ENCODE measurements at places on chromosomes 7 and 10.

GRCh38 chr7:108086546-108086945, 43.6 kb downstream of the LAMB4 start:
- DNase-seq, result no peak

GRCh38 chr10:63355682-63356081, 110.1 kb downstream of the JMJD1C start:
- no peak for DNase-seq

DNA sequence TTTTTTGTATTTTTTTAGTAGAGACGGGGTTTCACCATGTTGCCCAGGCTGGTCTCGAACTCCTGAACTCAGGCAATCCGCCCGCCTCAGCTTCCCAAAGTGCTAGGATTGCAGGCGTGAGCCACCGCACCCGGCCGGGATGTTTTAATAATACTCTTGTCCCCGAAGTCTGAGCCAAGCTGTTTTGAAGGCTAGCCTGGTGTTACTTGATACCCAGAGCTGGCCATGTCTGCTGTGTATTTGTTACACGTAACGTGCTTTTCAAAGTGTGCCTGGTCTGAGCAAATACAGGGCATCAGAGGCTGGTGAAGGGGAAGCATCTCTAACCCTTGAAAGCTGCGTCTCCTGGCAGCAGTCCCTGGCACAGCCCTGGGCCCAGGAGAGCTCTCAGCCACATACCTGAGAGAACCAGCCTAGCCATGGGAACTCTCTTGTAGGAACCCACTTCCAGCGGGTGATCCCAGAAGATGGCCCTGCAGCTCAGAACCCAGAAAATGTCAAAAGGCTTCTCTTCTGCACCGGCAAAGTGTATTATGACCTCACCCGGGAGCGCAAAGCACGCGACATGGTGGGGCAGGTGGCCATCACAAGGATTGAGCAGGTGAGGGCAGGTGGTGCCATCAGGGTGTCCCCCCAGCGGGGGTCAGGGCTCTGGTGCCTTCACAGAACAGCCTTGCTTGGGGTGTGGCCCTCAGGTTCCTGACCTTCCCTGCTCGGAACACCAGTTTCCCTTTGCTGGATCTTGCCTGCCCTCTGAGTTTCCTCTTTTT, 41.7 kb upstream of the ZMIZ2 start:
- DNase-seq, result no peak

- DNase-seq, result no peak
Measured at GRCh38 chr10:124603376-124604213, 140.6 kb downstream of the FAM53B start.

- DNase-seq, result no peak
Measured at GRCh38 chr10:45063591-45064231, 63.0 kb downstream of the ZNF22 start.

DNA sequence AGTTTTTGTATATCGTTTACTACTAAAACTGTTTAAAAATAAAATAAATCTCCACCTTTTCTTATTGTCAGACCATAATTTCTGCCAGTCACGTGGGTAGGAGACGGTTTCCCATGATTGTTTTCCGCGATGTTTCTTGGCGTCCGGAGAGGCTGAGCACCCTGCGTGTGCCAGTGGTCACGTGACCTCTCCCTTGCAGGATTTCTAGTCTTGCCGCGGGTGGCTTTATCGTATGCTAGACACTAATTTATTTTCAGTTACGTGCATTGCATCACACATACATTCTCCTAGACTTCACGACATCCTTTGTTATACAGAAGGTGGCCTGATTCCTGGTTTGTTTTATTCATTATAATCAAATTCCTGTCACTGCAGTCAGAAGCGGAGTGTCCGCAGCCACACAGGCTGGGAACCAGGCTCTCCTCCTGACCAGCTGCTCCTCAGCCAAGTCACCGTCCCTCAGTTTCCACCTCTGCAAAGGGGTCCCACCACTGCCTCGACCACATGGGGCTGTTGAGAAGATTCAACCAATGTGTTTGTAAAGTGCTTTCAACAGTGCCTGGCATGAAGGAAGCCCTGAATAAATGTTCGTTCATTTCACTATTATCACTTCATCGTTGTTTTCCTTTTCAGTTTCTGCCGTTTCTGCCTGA, 203.2 kb upstream of the PPP2R2D start:
- no peak for DNase-seq

DNA sequence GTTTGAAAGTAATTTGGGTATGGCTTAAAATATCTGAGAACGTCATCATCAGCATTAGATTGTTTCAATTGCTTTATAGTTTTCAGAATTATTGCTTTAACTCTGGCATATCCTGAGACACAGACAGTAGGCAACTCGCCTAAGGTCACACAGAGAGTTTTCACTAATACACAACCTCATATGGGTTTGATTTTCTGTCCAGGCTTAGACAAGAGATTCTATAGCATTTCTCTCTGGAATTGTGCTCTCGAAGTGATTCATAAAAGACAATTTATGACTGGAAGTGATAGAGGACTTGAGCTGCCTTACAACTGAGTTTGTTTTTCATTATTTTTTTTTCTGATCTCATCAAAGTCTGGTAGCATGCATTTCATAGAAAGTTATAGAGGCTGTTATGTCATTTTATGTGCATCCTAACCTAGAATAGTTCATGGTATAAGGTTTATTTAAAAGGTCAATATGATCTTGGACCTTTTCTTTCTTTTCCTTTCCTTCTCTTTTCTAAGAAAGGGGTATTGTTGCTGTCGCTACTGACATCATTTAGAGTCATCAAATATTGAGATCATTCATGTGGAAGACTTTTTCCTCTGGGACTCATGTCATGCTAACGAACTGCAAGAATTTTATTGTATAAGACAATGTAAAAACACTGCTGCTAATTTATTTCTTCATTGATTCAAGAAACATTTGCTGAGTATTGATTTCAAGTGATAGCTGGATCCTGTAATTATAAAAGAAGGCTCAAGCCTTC, 278.2 kb downstream of the PLXDC2 start:
- DNase-seq, result no peak

- DNase-seq, result peak; percentile 16
Measured at GRCh38 chr10:31477584-31477983, 158.6 kb downstream of the ZEB1 start.

- DNase-seq, result no peak
Measured at GRCh38 chr10:72893136-72893798, at the start of gene OIT3. Gene OIT3 (plus strand): TSS chr10:72893739. CDS start chr10:72893799, 60 bp downstream.

DNA sequence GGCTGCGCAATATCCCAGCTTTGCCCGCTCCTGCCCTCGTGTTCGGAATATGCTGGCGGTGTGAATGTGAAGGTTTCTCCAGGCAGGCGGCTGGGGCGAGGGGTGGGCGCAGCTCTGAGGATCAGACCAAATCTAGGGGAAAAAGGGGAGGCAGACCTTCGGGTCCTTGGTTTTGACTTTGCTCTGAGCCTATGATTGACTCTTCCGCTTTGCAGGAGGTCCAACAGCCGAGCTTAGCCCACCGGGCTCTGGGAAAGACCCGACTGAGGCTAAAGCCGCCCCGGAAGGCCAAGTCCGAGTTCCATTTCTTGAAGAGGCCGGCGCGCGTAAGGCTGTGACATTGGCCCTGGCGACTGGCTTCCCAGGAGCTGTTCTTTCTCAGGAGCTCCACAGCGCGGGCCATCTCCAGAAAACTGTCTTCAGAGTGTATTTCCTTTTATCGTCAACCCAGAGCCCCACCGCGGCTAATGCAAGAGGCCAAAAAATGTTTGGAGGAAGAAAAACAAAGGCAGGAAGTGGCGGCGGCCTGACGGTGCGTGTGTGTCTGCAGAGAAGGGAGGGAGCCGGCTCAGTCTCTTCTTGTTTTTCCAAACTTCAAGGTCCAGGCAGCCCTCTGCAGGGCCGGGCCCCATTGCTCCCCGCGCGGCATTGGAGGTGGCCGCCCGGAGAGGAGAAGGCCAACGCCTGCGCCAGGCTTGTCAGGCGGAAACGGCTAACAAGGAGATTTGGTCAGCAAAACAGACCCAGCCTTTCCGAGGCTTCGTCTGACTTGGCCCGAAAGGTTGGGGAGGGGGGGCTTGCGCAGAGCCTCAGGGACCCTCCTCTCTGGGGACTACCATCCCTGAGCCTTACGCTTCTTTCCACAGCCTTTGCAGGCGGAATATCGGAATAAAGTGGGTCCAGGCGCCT, 3.6 kb upstream of the HOXA11 start:
- no peak for DNase-seq

GRCh38 chr7:55690-56248, 136.6 kb upstream of the FAM20C start:
- no peak for DNase-seq

GRCh38 chr10:103592186-103593021, 98.9 kb downstream of the NEURL1 start:
- DNase-seq, result peak; percentile 57

GRCh38 chr10:119542988-119543813, 682 bp upstream of the RGS10 start:
- DNase-seq, result peak; percentile 73

DNA sequence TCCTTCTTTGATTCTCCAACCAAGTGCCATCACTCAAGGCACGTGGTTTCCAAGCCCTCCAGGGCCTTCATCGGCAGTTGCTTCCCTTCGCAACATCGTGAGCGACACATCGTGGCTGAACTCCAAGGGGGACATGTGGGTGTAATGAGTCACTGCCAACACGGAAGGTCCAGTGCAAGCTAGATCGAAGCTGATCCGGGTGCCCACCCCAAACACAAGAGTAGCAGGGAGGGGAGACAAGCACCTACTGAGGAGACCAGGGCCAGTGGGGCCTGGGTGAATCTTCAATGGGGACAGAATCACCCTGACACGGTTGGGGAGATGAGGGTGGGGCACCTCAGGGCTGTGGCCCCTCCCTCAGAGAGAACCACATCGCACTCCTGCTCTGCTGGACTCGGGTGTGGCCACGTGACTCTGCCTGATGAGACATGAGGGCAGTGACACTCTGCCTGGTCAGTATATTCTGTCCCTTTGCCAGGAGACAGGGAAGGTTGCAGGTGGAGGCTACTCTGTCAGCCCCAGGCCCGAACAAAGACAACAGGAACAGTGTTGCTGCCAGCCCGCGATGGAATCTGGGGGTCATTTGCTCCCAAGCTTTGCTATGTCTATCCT, 36.8 kb upstream of the HSPA12A start:
- no peak for DNase-seq

- DNase-seq, result no peak
Measured at GRCh38 chr10:10658172-10658785, 359.4 kb upstream of the CELF2 start.

- DNase-seq, result no peak
Measured at GRCh38 chr10:103054621-103055020, 136.5 kb downstream of the CNNM2 start.

GRCh38 chr7:42207420-42207819, 29.6 kb downstream of the GLI3 start:
- DNase-seq, result no peak

- DNase-seq, result no peak
Measured at GRCh38 chr7:151825721-151826120, 51.2 kb downstream of the PRKAG2 start.

DNA sequence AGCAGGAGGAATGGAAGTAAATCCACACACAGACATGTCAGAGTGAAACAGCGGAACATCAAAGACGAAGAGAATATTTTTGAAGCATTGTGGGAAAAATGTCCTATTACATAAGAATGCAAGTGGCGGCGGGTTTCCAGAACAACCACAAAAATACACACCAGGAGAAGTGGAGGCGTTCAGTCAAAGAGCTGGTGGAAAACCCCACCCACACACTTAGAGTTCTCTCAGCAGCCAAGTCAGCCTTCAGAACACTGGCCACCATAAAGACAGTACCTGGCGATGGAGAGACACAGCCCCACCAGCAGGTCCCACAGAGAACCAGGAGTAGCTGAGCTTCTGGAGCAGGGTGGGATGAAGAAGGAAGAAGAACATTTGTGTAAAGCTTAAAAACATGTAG, 23.7 kb downstream of the NKX6-2 start:
- DNase-seq, result no peak

GRCh38 chr10:123906884-123907652, 15.5 kb upstream of the CPXM2 start:
- DNase-seq, result no peak

DNA sequence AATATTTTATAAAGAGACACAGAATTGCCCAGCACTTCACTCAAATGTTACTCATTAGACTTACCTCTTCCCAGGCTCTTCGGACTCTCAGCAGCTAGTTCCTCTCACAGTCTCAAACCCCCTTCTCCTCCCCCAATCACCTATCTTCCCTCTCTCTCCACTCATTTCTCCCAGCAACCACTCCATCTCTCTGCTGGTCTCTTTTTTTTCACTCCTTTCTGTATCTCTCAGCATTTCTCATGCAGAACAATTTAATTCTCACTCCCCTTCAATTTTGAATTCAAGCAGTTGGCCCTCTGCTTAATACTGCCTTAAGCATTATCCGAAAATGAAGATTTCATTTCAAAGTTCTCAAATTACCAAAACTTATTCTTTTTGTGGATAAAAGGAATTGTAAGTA, 34.4 kb upstream of the CAV2 start:
- no peak for DNase-seq

- DNase-seq, result peak; percentile 18
Measured at GRCh38 chr7:140342727-140343514, 55.4 kb downstream of the SLC37A3 start.

GRCh38 chr10:115761166-115761565, 511.8 kb downstream of the GFRA1 start:
- DNase-seq, result no peak

GRCh38 chr7:106059556-106059955, 52.6 kb downstream of the SYPL1 start:
- no peak for DNase-seq

- no peak for DNase-seq
Measured at GRCh38 chr10:37711617-37712488, 145.6 kb downstream of the ZNF248 start.

- no peak for DNase-seq
Measured at GRCh38 chr10:44459671-44460070, 74.8 kb upstream of the CXCL12 start.

- DNase-seq, result peak; percentile 55
Measured at GRCh38 chr10:47041396-47042198, 130.4 kb downstream of the PTPN20 start.
